ENCODE measurements at places on chromosomes 13 and 19.

GRCh38 chr19:28044477-28044876 lies 1168.5 kb downstream of the UQCRFS1 start:
- no peak for DNase-seq

DNA sequence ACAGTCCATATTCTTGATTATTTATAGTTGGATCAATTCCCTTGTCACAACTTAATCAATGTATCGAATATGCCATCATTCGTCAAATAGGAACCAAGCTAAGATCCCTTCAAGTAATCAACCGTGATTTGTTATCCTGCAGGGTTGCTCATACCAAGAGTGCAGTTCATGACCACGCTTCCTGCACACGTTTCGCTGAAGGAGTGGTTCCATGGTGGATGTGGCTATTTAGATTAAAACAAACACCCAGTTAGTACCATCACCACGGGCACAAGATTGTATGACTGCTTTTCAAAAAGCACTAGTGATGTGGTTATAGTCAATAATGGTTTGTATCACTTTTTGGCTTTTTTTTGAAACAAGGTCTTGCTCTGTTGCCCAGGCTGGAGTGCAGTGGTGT lies 41.1 kb upstream of the CCNE1 start:
- DNase-seq, result no peak

DNA sequence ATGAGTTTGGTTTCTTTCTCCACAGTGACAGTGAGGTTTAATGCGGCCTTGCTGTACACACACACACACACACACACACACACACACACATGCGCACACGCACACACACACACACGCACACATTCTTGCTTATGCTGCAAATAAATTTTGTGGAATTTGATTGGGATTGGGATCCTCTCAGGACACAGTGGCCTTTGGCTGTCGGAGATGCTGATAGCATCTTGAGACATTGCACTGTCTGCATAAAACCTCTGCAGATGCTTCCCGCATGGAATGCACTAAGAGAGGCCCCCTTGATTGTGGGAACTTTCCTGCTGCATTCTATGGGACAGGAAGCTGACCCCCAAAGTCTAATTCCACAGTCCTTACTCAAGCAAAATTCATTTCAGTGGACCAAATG lies 145.6 kb downstream of the FLT1 start:
- no peak for DNase-seq

- DNase-seq, result no peak
These were observed 80.3 kb upstream of the ARHGEF7 start for GRCh38 chr13:111034811-111035210.

DNA sequence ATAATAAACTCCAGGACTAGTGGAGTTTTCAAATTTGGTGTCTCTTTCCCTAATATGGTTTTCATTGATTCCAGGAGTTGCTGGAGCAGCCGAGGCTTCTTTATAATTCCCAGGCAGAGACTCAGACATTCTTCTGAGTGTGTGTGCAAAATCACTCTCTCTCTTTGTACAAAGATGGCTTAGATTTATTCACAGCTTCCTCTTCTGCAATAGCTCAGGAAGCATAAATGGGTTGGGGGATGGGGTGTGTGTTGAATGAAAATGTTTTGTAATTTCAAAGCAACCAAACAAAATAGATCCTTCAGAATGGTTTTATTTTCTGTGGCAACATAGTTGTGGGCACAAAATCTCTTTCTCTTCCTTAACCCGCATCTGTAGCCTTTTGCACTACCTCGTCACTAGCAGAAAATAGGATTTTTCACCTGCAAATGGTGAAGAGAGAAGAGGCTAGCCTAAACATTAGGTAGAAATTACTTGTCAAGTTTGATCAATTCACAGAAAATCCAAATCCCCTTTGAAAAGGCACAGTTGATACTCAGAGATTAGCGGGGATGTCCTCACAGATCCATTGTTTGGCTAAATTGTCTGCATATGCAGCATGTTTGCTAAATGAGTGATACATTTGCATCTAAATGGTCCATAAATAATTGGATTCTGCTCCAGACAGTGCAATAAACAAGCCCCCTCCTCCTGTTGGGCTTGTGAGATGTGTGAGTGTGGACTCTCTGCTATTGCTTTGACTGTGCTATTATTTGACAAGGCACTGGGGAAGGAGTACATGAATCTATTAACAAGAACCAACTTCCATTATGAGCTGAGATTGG lies 66.7 kb downstream of the CBY2 start:
- no peak for DNase-seq

DNA sequence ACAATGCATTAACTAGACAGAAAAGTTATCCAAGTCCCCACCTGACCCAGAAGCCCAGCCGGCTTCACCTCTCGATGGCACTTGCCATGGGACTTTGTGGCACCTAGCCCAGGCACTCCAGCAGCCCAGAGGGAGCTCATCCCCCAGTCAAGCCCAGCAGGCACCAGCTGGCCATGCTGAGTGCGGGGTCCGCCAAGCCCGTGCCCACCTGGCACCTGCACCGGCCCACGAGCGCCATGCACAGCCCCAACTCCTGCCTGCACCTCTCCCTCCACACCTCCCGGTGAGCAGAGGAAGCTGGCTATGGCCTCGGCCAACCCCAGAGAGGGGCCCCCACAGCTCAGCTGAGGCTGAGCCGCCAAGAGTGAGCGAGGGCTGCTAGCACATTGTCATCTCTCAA lies 1759.1 kb downstream of the OLFM4 start:
- no peak for DNase-seq

GRCh38 chr13:98981369-98982080 lies 3.7 kb upstream of the DOCK9 start:
- no peak for DNase-seq

- no peak for DNase-seq
These were observed 788 bp upstream of the RTBDN start for GRCh38 chr19:12834976-12835757.

DNA sequence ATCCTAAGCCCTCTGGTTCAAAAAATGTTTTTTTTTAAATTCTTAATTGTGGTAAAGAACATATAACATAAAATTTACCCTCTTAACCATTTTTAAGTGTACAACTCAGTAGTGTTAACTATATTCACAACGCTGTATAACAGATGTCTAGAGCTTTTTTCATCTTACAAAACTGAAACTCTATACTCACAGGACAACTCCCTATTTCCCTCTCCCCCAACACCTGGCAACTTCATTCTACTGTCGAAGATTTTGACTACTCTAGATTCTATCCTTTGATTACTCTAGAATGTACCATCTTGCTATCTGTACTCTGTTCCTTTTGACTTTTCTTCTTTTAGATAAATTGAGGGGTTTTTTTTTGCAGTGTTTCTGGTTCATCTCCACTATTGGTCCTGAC lies 200.4 kb downstream of the KLF12 start:
- DNase-seq, result no peak

DNA sequence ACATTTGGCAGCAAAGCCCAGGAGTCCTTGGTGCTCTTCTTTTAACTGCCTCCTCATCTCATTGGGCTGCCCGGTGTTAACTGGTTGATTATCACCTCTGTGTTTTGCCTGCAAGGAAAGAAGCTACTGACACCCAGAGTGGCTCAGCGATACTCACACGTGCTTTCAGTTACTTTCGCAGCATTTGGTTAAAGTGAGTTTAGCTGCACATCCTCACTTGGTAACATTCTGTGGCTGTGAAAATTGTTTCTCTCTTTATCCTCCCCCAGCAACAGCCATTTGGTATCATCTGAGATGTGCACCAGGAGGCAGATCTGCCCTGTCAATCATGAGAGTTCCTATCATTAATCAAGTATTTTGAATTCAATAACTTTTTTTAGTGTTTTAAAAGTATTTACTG lies 44.6 kb upstream of the GPR183 start:
- DNase-seq, result no peak

DNA sequence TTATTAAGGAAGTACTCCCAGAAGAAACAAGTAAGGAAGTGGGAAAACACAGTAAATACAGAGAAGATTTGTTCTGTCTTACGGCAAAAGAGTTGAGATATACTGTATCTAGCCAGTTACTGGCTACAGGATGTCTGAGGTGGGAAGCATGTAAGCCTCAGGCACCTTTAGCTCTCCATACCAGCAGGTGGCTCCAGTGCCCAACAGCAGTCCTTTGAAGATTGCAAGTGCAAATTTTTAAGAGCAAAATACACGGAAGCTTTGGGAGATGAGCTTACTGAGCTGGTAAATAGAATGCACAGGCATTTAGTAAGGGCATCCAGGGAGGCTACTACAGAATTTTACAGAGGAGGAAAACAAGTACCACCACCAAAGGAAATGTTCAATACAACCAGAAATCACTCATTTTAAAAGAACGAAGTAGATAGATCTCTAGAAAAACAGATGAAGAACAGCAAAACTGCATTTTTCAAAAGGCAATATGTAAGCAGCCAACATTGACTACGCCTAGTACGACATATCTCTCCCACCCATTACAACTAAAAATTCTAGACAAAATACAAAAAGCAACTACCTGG lies 57.9 kb upstream of the VSTM2B start:
- no peak for DNase-seq

Data from GM19239 (cell line).